ENCODE measurements at places on chromosomes 2 and 18.

GRCh38 chr2:224952936-224953657, 89.2 kb downstream of the DOCK10 start:
- no peak for DNase-seq

GRCh38 chr2:118091140-118091478, 2.8 kb downstream of the INSIG2 start:
- no peak for DNase-seq

GRCh38 chr2:10397297-10397875, 50.7 kb downstream of the ODC1 start:
- no peak for DNase-seq

- no peak for DNase-seq
Measured at GRCh38 chr2:80489717-80490116, 185.2 kb upstream of the LRRTM1 start.

- no peak for DNase-seq
Measured at GRCh38 chr2:19488009-19488691, 129.7 kb upstream of the OSR1 start.

Data from LNCaP clone FGC (cell line).